Activated CD8-positive, alpha-beta T cell treated with anti-CD3 and anti-CD28 coated beads, Interleukin-2, amount 10 ng/mL, durations not matched to agents 7 days and 5 days (primary cell): ENCODE measurements at places on chromosomes 11 and 22.

GRCh38 chr22:50027639-50028537 is 15.3 kb upstream of the IL17REL start:
- no peak for DNase-seq

- DNase-seq: no peak
These were observed 10.6 kb downstream of the SELENOM start for GRCh38 chr22:31096657-31097279.

GRCh38 chr11:33716243-33716642 is 15.6 kb upstream of the C11orf91 start:
- DNase-seq: no peak

- no peak for DNase-seq
These were observed 6.0 kb upstream of the FXYD6 start for GRCh38 chr11:117882311-117882905.

DNA sequence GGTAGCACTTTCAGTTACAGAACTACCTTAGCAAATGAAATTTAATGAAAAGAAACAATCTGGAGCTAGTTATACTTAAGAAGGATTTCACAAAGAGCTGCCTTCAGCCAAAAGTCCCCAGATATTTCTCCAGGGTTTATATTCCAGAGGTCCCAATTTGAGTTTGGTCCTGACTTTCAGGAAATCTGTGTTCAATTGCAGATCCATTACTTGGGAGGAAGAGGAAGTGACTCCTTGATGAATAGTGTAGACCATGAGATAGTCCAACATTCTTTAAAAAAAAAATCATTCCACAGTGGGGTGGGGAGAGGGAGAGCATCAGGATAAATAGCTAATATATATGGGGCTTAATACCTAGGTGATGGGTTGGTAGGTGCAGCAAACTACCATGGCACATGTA is 117.6 kb upstream of the ARHGAP20 start:
- no peak for DNase-seq

- no peak for DNase-seq
These were observed 209.9 kb upstream of the NAV2 start for GRCh38 chr11:19502691-19503253.

DNA sequence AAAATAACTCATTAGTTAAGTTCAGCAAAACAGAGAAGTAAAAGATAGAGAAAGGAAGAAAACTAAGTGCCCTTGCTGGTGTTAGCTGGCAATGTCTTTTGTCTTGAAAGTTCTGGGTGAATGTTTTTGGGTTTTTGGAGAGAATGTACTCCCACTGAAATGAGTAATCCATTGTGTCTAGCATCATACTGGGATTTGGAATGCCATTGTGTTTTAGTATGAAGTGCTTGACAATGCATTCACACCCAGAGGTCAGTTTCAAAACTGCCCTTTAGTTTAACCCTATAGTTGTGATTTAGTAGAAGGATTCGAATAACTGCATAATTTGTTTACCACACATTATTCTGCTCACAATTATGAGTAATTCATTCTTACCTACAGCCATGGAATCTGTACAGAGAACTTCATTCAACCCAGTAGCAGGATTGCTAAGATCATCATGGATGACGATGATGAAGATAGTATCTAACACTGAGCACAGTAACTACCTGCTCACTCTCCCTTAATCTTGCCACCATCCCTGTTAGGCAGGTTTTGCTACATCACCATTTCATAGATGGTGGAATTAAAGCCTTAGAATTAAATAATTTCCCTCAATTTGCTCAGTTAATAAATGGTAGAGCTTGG is 33.9 kb downstream of the MAML2 start:
- DNase-seq: no peak

DNA sequence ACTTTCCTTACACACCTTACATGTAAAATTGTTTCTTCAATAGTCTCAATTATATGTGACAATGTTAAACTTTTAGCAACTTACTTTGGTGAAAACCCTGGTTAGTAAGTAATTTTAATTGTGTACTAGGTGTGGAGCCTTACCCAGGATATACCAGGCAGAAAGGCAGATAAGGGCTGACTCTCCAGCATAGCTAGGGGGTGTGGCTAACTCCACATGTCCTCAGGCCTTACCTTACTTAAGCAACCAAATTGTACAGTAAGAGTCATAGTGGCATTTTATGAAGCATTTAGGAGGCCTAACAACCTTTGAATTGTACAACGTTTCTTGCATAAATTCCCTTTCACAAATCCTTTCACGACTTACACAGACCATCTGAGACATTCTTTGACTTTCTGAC is 118.2 kb upstream of the OR9Q1 start:
- no peak for DNase-seq

- no peak for DNase-seq
These were observed 330.5 kb downstream of the TBC1D22A start for GRCh38 chr22:47092896-47093311.

GRCh38 chr11:47932544-47932943 is 47.8 kb upstream of the PTPRJ start:
- no peak for DNase-seq

GRCh38 chr11:83087035-83087434 is 15.3 kb upstream of the RAB30 start:
- no peak for DNase-seq

- no peak for DNase-seq
These were observed 87.8 kb downstream of the MIAT start for GRCh38 chr22:26744892-26745808.

- peak; percentile 50 for DNase-seq
These were observed 378.0 kb downstream of the NTM start for GRCh38 chr11:131748151-131749050.

GRCh38 chr22:49574881-49575702 is 252.6 kb downstream of the BRD1 start:
- DNase-seq: no peak

GRCh38 chr11:10722307-10722706 is 28.7 kb upstream of the CTR9 start:
- DNase-seq: no peak

GRCh38 chr11:70528794-70529580 is 130.7 kb downstream of the CTTN start:
- DNase-seq: no peak

DNA sequence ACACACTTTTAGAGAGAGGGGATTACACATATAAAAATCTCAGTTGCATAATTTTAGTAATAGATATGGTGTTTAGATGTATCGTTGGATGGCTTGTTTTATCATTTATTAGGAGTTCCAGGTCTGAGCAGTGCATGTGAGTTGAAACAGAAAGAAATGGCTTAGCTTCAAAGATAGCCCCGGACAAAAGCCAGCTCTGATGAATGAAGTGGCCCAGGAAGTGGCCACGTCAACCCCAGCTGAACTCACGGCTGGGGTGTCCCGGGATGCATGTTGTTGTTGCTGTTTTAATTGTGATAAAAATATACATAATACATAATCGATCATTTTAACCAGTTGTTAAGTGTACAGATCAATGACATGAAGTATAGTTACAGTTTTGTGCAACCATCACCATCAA is 1513.6 kb downstream of the BRD1 start:
- no peak for DNase-seq

GRCh38 chr11:63719987-63720386 is 38.7 kb downstream of the RTN3 start:
- DNase-seq: no peak

DNA sequence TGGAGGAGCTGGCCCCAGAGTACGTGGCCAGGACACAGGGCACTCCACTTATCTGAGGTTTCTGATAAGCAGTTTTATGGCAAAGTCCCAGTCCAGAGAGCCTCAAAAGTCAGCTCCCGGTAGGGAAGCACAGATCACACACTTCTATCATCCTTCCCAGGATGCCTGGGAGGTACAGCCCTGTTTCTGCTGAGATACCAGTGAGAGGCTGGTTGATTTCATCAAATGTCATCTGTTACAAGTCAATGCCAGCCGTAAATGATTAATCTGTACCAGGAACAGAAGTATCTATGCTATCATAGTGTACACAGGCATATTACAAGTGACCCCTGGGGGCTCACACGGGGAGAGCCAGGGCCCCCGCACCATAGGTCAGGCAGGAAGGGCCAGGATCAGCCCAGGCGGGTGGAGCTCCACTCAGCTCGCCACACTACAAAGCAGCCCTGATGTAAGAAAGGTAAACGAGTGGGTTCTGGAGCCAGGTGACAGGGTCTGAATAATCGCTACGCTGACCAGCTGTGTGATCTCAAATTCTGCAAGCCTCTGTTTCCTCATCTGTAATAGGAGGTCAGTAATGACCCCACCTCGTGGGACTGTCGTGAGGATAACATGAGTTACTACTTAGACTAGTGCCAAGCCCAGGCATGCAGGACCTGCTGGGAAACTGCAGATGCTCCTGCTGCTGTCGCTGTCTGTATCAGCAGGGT is 17.6 kb downstream of the PLA2G6 start:
- no peak for DNase-seq

DNA sequence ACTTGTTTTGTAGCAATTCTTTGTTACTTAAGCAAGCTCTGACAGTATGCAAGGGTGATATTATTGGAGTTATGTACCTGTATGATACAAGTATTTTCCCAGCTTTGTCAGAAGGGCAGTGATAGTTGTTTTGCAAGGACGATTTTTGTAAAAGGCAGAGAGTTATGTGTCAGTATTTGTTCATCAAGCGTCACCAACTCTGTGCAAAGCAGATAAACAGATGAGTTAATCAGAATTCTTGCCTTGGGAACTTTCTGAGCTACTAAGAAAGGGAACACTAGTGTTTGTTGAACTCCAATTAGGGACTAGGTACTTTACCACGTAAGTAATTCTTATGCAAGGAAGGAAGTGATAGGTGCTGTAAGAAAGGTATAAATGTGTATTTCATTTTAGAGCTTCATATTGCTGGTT is 1.4 kb downstream of the USP47 start:
- DNase-seq: no peak

GRCh38 chr22:33105501-33105911 is 47.3 kb upstream of the SYN3 start:
- DNase-seq: no peak

- DNase-seq: no peak
These were observed 305.7 kb downstream of the BLID start for GRCh38 chr11:121810291-121810690.

- DNase-seq: no peak
These were observed 438.0 kb downstream of the LUZP2 start for GRCh38 chr11:24934733-24935439.

- no peak for DNase-seq
These were observed 117.3 kb upstream of the TEAD1 start for GRCh38 chr11:12556788-12557384.

DNA sequence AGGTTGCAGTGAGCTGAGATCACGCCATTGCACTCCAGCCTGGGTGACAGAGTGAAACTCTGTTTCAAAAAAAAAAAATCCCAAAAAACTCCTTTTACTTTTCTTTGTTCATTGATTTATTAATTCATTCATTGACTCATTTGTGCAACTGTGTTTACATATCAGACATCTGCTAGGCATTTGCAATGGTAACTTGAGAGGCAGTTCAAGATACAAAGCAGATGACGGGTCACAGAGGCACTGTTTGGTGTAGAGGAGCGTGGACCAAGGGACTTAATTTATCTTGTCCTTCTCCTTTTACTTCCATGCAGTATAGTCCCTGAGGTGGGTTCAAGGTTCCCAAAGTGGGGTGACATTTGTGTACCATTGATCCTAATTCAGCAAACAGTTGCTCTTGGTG is 71.4 kb downstream of the KIAA1671 start:
- no peak for DNase-seq

DNA sequence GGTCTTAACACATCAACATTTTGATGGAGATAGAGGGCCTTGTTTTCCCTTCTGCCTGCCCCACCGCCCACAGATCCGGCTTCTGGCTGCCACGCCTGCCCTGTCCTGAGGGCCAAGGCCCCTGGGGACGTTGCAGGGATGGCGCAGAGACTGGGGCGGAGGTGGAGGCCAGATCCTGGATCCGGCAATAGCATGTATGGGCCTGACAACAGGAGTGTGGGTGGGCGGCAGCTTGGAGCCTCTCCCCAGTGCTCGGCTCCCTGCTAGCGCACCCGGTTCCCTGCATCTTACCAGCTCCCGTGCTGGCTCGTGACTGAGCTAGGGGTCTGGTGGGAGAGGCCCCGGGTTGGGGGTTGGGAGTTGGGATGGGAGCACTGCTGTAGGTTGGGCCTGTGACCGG is 95.6 kb downstream of the ZBTB16 start:
- no peak for DNase-seq

DNA sequence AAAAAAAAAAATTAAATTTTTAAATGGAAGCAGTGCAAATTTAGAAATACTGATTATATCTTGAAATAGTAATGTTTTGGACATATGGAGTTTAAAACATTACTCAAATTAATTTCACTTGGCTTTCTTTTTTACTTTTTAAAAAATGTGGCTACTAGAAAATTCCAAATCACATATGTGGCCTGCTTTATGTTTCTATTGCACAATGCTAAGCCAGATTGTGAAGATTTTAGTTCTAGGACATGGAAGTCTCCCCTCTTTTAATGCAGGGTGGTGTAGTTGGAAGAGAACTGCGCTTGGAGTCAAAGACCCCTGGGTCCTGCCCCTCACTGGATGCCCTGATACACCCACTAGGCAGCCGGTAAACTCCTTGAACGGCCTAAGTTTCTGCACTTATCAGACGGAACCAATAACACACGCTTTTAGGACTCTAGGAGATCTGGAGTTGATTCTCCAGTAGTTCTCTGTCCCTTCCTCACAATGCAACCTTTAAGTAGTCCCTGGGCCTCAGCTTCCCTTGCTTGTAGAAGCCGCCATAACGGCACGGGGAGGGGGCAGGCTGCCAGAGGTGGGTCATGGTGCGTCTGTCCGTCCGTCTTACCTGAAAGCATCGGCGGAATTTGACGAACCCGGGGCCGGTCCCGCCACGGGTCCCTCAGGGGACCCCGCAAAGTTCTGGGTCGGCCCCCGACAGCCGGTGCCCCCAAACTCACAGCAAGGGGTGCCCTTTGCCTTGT is 505 bp downstream of the FAM227A start:
- no peak for DNase-seq

GRCh38 chr11:107705027-107705426 is 6.8 kb downstream of the SLN start:
- no peak for DNase-seq

- DNase-seq: no peak
These were observed 42.5 kb downstream of the DENND5A start for GRCh38 chr11:9222654-9223053.
